Muscle of arm (tissue), 14 donors: ENCODE measurements at places on chromosomes 7 and 10. TPM values are rescaled to one million over a fixed set of nuclear protein-coding genes. Genes with fewer than 3 reads are reported as not detected.

- no peak for DNase-seq
Measured at GRCh38 chr7:111474723-111475418, 87.4 kb downstream of the IMMP2L start.

The PDK4 gene
- 18.6 TPM for polyA plus RNA-seq

DNA sequence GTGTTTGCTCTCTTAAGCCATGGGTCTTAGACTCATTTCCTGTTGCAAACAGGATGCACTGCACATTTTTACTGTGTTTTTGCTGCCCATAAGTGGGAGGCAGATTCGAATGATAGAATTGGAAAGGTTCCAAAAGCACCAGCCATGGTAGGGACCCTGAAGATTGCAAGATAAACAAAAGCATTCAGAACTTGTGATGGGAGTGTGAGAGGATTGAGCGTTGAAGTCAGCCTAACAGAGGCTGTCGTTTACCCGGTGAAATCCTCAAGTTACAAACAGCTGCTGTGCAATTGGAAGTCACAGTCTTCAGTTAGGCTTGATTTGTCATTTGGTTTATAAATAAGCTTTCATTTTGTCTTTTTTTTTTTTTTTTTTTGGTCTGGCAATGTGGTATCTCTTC lies 192.7 kb upstream of the MKI67 start:
- DNase-seq: no peak

DNA sequence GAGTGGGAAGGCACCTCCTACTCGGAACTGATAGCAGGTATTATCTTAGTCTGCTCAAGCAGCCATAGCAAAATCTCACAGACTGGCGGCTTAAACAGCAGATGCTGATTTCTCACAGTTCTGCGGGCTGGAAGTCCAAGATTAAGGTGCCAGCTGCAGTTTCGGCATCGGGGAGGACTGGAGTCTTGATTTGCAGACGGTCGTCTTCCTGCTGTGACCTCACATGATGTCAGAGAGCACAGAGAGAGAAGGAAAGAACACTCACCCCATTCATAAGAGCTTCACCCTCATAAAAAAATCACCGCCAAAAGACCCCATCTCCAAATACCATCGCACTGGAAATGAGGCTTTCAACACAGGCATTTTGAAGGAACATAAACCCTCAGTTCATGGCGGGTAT lies 216.5 kb upstream of the PITRM1 start:
- no peak for DNase-seq

DNA sequence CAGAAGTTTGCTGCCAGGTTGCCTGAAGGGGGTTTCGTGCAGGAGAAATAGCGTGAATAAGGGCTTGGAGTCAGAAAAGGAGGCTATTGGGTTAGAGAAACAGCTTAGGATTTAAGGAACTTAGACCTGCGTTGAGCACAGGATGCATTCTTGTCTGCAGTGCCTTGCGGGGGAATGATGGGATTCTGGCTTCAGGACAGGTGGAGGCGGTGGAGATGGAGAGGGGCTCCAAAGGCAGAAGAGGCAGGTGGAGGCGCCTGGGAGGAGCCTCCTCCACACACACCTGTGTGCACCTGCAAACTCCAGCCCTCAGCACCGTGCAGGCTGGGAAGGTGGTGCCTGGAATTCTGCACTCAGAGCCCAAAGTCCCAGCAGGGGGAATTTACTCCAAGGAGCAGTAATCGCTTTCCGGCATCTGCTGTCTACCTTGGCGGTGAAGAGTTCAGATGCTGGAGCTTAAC lies 1.8 kb downstream of the CLIP2 start:
- DNase-seq: no peak

- DNase-seq: no peak
Measured at GRCh38 chr7:608954-609353, 89.3 kb upstream of the PDGFA start.
